NCI-H748 treated with DMSO at 0.1 percent for 48 hours (cell line): ENCODE measurements at places on chromosomes 16 and 17.

DNA sequence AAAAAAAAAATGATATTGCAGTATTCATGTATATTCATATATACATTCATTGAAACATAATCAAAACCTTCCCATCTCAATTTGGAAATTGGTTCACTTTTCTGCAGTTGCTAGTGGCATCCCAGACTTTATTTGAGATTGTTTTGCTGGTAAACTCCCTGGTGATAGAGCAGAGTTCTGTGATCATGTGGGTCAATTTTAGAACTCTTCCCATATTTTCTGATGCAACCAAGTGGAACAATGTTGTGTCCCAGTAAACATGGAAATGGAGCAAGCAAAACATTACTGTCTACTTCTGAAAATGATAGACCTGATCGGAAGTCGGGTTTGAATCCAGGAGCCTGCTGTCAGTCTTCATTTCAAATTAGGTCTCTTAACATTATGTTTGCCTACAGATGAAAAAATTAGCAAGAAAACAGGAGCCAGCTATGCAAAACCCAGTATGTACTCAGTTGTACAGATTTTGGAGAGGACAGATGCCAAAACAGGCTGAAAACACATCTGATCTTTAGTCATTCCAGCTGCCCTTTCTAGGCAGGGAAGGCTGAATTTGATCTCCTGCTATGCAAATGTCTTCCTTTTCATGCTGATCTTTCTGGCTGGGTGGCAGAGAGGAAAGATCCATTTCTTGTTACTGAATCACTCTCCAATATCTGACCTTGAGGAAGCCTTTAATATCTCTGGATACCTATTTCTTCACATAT, 786.6 kb upstream of the SOX9 start:
- DNase-seq: no peak

DNA sequence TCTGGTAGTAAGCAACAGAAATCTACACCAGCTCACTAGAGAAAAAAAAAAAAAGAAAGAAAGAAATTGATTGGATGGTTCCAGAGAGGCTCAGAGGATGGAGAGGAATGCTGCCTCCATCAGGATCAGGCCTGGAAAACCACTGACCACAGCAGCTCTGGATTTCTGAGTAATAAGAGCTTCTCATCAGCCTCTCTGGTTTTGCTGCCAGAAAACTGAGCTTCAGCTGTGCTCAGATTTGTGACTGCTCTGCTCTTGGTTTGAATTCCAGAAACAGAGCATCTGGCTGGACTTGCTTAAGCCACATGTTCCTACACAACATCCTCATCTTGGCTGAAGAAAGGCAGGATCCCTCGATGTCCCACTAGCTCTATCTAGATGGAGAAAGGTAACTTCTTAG, 25.9 kb downstream of the IRX6 start:
- DNase-seq: no peak

DNA sequence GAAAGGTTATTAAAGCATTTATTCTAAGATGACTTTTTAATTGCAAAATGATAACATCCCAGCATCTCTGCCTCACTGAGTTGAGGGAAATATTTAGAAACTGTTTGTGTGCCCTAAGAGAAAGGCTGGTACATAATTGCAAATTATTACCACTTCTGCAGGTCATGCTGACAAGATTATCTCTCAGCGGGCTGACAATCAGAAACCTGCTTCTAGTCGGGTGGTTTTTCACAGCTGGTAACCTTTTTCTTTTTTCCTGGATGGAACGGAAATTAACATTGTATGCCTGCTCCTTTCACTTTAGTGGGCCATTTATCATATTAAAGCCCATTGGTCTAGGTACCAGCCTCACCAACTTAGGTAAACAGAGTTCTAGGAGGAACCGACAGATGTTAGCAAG, 17.0 kb upstream of the NUDT7 start:
- DNase-seq: peak; percentile 1

GRCh38 chr17:27871407-27871806, 21.8 kb downstream of the LYRM9 start:
- no peak for DNase-seq

DNA sequence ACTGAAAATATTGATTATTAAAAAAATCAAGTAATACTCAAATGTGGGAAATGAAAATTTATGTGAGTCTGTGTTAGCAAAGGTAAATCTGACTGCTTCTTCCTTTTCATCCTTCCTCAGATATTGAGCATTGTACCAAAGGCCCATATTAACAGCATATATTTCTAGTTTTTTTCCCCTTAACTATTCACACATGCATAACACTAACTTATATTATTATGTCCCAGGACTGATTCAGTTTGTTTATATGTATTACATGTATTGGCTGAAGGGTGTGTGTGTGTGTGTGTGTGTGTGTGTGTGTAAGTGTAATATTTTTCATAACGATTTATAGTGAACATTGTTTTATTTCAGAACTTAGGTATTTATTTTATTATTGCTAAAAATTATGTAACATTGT, 74.2 kb downstream of the BCAS3 start:
- no peak for DNase-seq

DNA sequence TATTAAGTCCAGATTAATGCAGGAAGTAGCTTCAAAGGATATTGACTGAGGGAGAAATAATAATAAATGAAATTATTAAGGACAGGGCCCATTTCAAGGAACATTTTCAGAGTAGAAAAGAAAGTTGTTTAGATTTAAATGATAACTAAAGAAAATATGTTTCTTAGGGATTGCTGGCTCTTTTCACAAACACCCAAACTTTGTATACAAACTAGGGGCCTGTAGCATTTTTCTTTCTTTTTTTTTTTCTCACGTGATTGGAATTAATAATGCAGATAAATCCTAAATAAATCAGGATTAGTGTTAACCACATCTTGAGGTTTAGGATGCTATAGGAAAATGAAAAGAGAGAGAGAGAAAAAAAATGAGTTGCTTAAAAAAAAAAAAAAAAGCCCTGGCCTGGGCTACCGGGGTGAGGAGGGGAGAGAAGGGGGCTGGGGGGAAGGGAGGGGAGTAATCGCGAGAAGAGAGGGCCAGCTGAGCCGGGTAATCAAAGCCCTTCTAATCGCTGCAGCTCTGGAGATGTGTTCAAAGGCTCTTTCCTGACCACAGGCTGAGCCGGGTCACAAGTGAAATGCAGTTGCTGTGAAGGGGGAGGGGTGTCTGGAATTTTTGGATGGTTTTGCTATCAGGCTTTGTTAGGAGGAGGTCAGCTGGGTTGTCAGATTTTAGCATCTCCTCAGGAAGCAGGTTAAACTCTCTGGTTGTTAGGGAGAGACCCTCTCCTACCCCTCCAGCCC, 104.6 kb upstream of the ZFHX3 start:
- no peak for DNase-seq

GRCh38 chr17:41812381-41813151, at the start of gene FKBP10:
TSS of gene FKBP10 (plus strand) at chr17:41813004. CDS start at chr17:41813035, 31 bp downstream.
- no peak for DNase-seq

DNA sequence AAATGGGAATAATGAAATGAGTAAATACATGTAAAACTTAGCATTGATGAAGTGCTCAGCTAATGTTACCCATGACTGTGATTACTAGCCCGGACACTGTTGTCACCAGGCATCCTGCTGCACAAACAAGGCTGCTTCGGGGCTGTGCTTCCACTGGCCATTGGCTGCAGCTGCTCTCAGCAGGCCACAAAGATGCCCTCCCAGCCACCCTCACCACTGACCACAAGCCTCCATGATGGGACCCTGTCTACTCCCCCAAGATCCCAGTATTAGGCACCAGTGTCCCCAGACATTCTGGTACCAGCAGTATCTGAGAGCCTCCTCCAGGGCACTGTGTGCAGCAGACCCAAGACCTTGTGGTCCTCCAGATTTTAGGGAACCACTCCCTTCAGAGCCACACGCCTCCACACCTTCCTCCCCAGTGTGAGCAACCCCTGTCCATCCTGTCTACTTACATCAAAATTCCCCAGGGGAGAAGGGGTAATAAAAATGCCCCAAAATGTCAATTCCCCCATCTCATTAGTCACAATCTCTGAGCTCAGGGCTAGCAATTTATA, 19.7 kb upstream of the NUP93 start:
- no peak for DNase-seq

DNA sequence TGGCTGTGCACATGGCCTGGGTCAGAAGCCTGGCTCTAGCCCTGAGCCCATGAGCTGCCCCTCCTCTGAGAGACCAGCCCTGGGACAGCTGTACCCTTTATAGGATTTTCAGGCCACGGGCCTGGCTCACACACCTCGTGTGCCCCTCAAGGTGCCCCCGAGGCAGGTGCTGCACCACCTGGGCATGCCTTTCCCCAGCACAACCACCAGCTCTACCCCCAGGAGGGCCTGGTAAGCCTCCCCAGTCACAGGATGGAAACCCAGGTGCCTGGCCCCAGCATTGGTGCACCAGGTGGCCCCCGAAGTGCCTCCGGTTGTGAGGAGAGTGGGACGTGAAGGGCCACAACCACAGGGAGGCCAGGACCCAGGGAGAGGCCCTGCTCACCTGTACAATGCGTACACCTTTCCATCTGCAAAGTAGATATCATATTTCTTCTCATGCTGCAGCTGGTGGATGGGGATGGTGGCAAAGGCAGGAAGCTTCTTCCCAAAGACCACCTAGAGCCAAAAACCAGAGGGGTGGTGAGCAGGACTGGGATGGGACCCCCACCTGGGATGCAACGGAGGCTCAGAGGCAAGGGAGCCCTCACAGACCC, 6.3 kb downstream of the ZNF598 start:
- DNase-seq: no peak

DNA sequence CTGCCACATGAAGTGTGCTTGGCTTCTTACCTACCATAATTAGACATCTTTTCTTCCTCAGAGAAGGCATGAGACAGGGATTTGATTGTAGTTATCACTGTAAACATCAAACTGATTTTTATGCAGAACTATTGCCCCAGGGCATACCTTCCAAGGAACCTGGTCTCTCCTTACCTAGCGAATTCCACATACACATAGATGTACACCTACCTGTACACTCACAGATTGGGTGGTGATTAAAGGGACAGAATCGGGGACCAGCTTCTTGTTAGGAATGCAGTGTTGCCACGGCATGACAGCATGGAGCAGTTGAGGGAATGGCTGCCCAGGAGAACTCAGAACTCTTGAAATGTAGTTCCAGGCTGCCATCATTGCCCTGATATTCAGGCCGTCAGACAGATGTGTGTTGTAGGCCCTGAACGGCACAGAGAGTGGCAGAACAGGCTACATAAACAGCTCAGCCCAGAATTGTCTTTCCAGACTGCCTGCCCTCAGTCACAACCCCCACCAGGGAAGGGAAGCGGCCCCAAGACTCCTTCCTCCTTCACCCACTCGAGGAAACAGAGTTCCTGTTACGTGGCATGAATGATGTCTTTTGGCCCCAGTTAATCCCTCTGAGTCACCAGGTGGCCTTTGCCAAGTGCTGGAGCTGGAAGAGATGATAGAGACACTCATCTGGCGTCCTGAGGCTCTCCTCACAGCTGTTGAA, 17.8 kb upstream of the NAGLU start:
- no peak for DNase-seq

DNA sequence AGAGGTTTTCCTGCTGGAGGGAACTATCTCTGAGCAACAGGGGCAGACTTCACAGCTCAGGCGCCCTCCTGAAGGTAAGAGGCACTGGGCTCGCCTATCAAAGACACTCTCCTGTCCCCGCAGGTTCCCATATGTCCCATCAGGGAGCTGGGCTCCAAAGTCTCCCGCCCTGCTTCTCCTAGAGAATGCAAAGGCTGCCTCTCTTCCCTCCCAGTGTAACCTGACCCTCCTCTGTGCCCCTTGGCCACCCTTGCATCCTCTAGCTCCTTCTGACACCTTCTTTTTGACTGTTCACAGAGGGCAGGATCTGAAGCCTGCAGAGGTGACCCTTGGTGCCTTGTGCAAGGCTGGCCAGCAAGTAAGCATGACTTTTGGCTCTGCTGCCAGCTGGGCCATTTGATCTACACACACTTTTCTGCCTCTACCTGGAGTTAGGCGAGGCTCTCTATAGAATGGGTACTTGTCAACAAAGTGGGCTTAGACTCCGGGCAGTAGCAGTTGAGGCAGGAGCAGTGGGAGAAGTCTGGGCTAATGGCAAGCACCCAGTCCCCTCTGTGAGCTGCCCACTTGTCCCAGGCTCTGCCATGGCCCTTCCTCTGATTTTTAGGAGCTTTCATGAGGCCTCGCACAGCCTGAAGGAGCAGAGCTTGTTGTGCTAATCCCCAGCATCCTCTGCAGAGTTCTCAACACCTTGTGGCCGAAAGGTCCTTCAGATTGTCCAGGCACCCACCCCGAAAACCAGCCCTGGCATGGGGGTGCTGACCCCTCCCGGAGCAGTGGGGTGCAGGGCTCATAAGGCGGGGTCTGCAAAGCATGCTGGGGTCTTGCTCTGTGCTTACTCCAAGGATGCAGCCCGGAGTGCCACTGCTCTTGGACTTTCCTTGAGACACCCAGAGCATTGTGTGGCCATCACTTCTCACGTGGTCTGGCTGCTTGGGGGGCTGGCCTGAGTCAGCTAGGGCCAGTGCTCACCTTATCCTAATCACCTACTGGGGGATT, 122.9 kb downstream of the METRNL start:
- DNase-seq: no peak

DNA sequence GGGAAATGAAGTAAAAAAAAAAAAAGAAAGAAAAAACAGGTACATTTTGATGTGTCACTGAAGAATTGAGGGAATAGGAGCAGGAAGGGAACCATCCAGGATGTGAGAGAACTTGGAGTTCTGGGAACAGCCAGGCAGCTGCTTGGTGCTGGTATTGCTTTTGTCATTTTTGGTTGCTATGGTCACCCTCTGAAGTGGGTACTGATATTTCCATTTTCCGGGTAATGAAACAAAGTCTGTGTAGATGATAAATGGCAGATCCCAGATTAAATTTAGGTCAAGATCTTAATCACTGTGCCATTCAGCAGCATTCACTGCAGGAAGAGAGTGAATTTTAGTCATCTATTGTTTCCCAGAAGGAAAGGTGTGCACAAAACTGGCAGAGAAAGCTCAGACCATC, 93.6 kb downstream of the ABCA8 start:
- peak; percentile 89 for DNase-seq

GRCh38 chr17:54781389-54781788, 119.3 kb upstream of the TOM1L1 start:
- DNase-seq: no peak

- peak; percentile 47 for DNase-seq
These were observed at the start of gene SGSM2 for GRCh38 chr17:2336852-2337543. TSS of gene SGSM2 (plus strand) at chr17:2337501. CDS start at chr17:2337689, 188 bp downstream.

DNA sequence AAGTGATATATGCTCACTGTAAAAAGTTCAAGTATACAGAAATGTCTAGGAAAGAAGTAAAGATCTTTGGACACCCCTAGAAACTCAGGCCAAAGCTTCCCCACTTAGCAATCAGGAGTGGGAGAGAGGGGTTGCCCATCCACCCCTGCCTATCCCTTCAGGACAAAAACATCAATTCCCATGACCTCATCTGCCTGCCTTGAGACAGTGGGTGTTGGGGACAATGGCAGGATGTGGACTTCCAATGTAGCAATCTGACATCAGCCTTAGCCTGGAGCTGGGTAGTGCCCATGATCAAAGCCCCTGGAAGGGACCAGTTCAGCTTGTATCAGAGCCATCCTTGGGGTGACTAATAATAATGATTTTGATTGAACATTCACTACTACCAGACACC, 18.1 kb downstream of the ITPRIPL2 start:
- no peak for DNase-seq

- DNase-seq: no peak
These were observed 5.4 kb upstream of the AANAT start for GRCh38 chr17:76461765-76462555.
